Putamen (tissue), 1 donor: ENCODE measurements at places on chromosomes 2 and 18.

DNA sequence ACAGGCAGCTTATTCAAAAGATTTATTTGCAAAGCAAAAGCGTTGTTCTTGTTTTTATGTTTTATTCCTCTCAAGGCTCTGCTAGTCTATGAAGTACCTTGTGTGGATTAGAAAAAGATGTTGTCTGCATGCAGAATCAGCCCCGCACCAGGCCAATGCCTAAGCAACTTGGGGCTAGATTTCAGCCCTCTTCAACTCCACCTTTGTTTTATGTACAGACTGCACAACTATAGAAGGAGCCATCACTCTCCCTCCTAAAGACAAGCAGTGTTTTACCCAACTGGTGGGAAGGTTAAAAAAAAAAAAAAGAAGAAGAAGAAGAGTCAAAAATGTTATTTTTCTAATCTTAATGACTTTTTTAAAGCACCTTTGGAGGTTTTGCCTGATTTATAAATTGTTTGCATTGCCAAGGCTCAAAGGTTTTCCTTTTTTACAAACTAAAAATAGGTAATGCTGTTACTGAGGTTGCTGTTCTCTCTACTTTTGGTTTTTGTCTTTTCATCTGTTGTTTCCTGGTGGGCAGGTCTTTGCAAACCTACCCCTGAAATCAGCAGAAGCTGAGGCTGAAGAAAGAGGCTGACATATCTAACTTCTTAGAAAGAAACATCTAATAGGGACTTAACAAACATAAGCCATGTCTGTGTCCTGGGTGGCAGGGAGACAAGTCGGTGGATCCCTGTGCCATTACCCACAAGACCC, 164.0 kb downstream of the SLC39A10 start:
- DNase-seq: no peak

GRCh38 chr2:7588295-7588694, 671.1 kb downstream of the RNF144A start:
- no peak for DNase-seq

- DNase-seq: no peak
These were observed 31.5 kb upstream of the PTPRM start for GRCh38 chr18:7535436-7536205.

GRCh38 chr2:74206180-74206688, 7.8 kb downstream of the MTHFD2 start:
- DNase-seq: no peak

DNA sequence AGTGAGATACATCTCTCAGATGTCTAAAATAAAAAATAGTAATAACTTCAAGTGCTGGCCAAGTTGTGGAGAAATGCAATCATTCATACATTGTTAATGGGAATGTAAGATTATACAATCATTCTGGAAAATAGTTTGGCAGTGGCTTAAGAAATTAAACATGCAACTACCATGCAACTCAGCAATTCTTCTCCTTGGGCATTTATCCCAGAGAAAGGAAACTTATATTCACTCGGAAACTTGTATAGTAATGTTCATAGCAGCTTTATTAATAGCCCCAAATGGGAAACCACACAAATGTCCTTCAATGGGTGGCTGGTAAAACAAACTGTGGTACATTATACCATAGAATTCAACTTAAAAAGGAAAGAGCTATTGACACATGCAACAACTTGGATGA, 274.0 kb upstream of the SPRED2 start:
- DNase-seq: no peak

DNA sequence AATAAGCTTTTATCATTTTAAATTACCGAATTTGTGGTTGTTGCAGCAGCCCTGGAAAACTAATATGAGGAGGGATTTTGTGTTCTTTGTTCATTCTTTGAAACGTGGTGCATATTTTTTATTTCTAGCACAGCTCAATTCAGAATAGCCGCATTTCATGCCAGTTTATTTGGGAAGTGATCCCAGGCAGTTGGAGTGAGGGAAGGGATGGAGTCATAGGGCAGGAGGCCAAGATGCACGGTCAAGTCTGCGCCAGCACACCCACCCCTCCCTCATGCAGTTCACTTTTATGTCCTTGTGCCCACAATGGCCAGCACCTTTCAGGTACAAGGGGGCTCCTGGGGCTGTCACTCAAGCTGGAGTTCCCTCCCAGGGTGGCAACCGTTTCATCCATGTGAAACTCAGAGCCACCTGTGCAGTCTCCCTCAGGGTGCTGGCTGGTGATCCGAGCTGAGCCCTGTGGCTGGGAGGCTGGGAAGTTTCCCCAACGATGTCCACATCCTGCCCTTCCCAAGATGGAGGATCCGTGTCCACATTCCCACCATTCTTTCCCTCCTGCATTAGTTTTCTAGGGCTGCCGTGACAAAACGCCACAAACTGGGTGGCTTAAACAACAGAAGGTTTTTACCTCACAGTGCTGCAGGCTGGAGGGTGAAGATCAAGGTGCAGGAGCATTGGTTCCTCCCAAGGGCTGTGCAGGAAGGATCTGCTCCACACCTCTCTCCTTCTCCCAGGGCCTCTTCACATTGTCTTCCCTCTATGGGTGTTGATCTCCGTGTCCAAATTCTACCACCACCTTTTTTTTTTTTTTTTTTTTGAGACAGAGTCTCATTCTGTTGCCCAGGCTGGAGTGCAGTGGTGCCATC, 68.5 kb upstream of the ITGA6 start:
- no peak for DNase-seq

- peak; percentile 29 for DNase-seq
These were observed 27.1 kb downstream of the SH2D6 start for GRCh38 chr2:85445316-85446295.

DNA sequence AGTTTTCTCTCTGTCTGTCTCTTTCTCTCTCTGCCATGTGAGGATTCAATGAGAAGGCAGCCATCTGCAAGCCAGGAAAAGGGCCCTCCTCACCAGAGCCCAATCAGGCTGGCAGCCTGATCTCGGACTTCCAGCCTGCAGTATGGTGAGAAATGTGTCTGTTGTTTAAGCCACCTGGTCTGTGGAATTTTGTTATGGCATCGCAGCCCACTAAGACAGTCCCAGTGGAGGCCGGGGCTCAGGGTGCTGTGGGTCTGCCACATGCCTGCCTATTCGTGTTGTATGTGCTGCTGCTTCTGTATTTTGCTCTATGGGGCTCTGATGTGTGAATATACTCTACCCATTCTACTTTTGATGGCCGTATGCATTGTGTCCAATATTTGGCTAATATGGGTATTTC, 139.0 kb upstream of the HS6ST1 start:
- DNase-seq: no peak

GRCh38 chr2:25227576-25227975, 59.2 kb upstream of the POMC start:
- DNase-seq: no peak

DNA sequence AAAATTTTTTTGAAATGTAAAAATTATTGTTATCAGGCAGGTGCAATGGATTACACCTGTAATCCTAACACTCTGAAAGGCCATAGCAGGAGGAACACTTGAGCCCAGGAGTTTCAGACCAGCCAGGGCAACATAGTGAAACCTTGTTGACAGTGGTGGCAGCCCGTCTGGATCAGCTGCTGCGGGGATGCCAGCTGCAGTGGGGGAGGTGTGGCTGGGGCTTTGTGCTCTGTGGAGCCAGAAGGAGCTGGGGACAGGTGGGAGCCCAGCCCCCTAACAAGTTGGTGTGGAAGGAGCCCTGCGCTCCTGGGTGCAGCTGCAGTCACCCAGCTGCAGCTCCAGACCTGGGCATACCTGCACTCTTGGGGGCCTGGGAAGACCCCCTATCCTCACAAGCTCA, 182.4 kb upstream of the MC4R start:
- no peak for DNase-seq

DNA sequence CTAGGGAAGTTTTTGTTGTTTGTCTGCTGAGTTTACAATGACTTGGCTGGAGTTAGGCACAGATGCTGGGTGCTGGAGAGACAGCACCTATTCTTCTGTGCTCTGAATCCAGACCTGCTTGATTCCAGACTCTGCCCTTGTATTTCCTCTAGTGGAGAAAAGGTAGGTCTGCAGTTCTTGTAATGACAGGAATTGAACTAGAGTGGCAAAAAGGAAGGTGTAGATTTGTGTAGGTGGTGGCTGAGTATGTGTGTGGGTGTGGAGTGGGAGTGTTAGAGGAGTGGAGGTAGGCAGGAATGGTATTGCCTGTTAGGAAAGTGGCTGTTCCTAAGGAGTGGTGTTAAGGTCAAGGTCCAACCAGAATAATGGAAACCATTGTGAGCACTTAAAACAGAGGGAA, 71.9 kb upstream of the LYPD6 start:
- DNase-seq: no peak

GRCh38 chr18:23062011-23062410, 73.3 kb upstream of the CABLES1 start:
- DNase-seq: no peak

- DNase-seq: no peak
These were observed 116.0 kb upstream of the CCDC195 start for GRCh38 chr2:224832207-224832606.

GRCh38 chr2:53756644-53757043, 11.0 kb upstream of the CHAC2 start:
- DNase-seq: no peak

GRCh38 chr2:75186821-75187220, 12.5 kb downstream of the TACR1 start:
- DNase-seq: no peak

GRCh38 chr18:38362286-38362792, 796.7 kb upstream of the CELF4 start:
- DNase-seq: no peak

- DNase-seq: no peak
These were observed 156.6 kb downstream of the TWIST2 start for GRCh38 chr2:239004274-239005015.

DNA sequence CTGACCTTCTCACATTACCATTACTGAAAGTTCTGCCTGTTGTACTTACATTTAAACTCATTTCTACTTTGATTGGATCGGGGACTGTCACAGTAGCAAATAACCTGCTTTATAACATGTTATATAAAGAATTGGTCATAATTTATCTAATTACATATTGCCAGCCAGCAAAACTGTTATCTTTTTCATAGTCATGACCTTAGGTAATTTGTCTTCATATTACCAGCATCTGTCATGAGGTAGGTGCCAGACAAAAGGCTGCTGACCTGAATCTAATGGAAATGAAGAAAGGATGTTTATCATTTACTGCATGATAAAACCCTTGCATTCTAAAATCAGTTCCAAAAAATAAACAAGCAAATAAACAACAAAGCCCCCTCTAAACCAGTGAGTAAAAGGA, 89.4 kb upstream of the LRP1B start:
- no peak for DNase-seq

DNA sequence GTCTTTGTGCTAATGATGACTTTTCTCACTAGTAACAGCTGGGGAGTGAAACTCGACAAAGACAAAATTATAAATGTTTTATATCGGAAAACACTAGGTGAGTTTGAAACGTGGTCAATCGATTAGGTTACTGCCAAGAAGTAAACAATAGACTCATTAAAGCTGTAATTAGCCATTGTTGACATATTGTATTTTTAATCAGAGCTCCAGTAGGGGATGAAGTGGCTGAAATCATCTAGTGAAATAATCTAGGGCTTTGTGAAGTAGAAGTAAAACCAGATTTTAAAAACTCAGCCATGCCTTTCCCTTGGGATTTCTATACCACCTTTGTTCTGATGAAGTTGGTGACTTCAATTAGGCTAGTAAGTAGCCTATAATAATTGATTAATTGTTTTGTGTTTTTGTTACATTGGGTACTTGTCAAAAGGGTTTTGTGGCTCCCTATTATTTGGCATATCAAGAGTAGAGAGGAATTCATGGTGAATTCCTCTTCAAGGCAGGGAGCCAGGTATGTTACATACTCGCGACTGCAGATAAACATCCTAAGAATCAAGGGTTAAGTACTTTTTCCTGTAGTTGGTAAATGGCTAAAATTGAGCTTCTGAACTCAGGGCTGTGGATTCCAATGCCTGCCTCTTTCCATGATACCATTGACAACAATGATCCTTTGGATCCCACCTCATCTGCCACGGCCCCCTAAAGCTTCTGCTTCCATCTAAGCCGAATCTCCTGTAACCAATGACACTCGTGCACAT, 31.6 kb downstream of the RAB27B start:
- DNase-seq: no peak

- DNase-seq: no peak
These were observed 116.0 kb upstream of the RAB27B start for GRCh38 chr18:54712306-54712705.

DNA sequence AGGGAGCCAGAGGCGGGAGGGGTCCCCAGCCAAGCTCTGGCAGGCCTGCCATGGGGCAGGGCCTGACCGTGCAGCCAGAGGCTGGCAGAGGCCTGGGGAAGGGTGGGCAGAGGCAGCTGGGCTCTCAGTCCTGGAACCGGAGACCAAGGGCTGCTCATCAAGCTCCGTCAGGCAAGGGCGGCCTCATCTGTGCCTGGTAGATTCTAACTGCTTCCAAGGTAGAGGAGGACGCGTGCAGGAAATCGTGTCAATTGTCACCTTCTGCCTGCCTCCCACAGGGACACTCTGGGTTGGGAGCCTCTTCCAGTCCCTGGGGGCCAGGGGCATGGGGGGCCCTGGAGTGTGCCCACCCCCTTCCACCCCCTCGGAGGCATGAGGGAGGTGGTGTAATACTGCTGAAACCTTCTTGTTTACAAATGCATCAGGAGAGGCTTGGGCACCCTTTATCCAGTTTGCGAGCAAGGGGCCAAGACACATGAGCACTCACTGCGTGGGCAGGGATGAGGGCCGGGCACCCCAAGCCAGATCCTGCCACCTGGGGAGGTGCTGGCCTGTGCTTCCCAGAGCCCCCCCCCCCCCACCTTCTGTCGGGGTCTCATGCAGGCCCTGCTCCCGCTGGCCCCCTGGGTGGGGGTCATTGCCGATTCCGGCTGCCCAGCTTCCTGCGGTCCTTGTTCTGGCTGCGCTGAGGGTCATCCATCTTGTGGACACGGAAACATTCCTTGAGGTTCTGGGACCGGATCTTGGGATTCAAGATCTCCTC, 9.0 kb downstream of the SNORC start:
- no peak for DNase-seq

DNA sequence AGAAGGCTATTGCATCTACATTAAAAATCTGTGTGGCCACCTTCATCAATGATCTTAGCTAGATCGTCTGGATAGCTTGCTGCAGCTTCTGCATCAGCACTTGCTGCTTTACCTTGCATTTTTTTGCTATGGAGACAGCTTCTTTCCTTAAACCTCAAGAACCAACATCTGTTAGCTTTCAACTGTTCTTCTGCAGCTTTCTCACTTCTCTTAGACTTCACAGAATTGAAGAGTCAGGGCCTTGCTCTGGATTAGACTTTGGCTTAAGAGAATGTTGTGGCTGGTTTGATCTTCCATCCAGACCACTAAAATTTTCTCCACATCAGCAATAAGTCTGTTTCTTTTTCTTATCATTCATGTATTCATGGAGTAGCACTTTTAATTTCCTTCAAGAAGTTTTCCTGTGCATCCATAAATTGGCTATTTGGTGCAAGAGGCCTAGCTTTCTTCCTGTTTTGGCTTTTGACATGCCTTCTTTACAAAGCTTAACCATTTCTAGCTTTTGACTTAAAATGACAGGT, 54.4 kb upstream of the MAP4K4 start:
- DNase-seq: no peak

DNA sequence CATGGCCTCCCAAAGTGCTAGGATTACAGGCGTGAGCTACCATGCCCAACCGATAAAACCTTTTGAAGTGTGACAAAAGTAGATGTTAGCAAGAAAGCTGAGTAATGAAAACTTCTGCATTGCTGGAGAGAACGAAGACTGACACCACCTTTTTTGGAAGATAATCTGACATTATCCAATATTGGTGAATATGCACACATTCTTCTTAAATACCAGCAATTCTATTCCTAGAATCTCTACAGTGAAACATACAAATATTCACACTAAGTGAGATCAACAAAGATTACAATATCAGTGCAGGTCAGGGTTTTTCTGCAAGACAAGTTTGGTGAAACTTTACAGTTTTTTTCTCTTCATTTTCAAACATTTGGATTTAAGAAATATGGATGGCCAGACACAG, 7.8 kb downstream of the PIAS2 start:
- DNase-seq: no peak

- DNase-seq: no peak
These were observed 179.7 kb downstream of the EVA1A start for GRCh38 chr2:75381032-75381431.
